ENCODE measurements at places on chromosomes 12 and 14. TPM values are rescaled to one million over a fixed set of nuclear protein-coding genes. Genes with fewer than 3 reads are reported as not detected.

Gene GPR135
- total RNA-seq = 2.1 TPM

Gene IFI27L2
- 122 TPM for total RNA-seq

Gene LUM
- 703 TPM for total RNA-seq

Gene GALNT4
- total RNA-seq = 3.6 TPM

Gene RCOR1
- total RNA-seq = 32.9 TPM

Gene HCAR3
- not detected for total RNA-seq

Gene FZD10
- total RNA-seq = 0.04 TPM

Gene EPYC
- 5.6 TPM for total RNA-seq

Gene RAB21
- total RNA-seq = 24.4 TPM

Gene TPPP2
- total RNA-seq = not detected

Gene ST8SIA1
- total RNA-seq = 8.9 TPM

Gene ESPL1
- total RNA-seq = 22.6 TPM

Gene KRT79
- total RNA-seq = not detected

GRCh38 chr14:91272341-91273272, 28.1 kb upstream of the GPR68 start:
- no peak for DNase-seq

DNA sequence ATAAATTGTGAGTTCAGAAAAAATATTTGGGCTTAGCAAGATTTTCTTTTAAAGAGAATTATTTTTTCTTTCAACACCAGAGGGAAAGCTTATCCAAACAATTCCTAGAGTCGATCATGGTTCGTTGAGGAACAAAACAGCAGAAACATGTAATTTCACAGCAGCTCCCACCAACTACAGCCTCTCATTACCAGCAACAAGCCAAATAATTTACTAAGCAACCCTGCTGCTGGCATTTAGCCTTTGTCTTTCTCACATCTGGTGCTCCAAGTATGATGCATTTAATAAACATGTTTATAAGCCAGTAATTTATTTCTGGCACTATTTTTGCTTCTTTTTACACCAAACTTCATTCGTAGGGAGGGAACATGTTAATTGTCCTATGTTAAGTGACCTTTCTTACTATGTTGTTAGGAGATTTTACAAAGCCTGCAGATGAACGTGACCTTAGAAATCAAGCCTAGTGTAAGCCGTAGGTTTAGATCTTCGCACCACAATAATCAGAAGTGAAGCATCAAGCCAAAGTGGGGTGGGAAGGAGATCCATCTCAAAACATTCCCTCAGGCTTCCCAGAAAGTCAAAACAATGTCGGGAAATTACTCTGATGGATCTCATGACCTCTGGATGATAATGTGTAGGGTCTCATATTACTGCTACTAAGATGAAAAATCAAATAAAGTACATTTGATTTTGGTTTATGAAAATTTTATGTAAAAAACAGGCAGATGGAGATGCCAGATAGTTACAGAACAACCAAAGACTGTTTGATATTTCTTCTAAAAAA, 128.4 kb downstream of the RPAP3 start:
- DNase-seq = no peak

GRCh38 chr12:109099431-109100020, 2.1 kb downstream of the UNG start:
- DNase-seq = no peak

DNA sequence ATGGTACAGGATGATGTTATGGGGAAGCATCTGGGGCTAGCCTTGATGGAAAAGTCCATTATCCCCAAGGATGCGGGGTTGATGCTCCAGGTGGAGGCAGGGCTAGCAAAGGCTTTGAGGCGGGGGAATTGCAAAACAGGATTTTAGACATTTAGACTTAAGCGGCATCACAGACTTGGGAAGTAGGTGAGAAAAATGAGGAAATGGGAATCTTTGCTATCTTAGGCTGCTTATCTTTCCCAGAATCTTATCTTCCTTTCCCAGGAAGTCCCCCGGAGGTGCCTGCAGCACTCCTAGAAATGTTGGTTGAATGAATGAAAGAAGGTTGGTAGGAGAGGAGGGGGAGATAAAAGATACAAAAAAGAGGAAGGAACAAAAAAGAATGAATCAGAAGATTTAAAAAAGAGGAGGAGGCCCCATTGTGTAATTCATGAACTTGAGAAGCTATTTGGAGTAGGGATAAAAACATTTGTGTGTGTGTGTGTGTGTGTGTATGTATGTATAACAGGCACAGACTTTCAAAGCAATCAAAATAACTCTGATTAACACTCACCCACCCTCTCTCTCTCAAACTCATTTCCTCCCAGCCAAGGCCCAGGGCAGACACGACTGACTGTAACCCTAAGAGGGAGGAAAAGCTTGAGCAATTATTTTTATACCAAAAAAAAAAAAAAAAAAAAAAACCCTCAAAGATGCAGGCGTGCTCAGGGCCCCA, 62.5 kb upstream of the TBX3 start:
- DNase-seq = no peak

DNA sequence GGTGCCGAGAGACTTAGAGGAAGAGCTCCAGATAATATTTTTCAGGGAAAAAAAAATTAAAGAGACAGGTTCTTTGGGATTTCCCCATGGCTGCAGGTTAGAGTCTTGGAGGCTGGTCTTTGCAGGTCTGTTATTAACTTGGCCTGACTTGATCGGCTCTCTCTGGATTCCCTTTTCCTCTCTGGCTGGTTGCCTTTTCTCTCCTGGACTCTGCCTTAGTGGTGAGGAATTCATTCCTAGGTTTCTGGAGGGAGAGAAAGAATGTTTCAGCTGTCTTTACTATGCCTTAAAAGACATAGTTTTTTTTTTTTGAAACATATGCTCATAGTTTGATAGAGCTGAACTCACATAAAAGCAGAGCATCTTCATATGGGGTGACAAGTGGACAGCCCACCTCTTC, 336.3 kb downstream of the BMP4 start:
- DNase-seq = no peak

DNA sequence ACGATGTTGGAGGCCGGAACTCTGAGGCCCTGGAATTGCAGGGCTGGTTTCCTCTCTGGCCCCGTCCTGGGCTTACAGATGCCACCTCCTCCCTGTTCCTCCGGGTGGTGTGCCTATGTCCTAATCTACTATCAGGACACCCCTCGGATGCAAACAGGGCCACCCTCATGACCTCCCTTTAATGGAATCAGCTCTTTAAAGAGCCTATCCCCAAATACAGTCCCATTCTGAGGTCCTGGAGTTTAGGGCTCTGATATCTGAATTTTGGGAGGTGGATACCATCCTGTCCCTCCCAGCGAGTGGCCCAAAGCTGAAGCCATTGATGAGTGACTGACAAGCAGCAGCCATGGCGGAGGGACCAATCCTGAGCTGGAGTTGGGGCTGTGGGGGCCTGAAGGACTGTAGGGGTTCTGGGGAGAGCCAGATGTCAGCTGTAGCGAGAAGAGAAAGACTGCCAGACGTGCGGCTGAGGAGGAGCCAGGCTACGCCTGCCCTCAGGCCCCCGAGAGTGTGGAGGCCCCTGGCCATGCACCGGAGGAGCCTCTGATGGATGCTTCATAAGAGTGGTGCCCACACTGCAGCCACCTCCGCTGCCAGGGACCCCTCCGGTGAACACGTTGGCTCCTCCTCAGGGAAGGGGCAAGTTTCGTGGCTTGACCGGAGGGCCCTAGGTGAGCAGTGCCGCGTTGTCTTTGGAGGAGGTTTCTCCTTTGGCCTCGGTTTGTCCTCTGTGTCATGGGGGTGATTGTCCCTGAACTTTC, 100.2 kb downstream of the KIF26A start:
- no peak for DNase-seq

- no peak for DNase-seq
Observed at GRCh38 chr12:39105111-39105510, 199.7 kb upstream of the CPNE8 start.

DNA sequence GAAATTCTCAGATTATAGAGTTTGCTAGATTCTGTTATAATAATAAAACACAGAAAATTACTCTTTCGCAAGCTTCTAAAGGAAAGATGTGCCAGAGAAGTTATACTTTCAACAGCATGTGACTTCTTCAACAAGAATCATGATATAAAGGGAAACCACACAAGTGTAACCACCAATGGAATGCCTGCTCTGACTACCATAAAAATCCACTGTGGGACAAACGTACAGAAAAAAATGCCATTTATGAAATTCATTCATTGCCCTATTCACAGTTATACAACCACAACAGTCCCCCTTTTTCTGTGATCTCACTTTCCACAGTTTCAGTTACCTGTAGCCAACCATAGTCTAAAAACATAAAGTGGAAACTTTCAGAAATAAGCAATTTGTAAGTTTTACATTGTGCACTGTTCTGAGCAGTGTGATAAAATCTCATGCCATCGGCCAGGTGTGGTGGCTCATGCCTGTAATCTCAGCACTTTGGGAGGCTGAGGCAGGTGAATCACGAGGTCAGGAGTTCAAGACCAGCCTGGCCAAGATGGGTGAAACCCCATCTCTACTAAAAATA, 3.2 kb downstream of the CATSPERB start:
- no peak for DNase-seq

GRCh38 chr14:61025251-61026223, 44.5 kb downstream of the SLC38A6 start:
- DNase-seq = peak; percentile 67

DNA sequence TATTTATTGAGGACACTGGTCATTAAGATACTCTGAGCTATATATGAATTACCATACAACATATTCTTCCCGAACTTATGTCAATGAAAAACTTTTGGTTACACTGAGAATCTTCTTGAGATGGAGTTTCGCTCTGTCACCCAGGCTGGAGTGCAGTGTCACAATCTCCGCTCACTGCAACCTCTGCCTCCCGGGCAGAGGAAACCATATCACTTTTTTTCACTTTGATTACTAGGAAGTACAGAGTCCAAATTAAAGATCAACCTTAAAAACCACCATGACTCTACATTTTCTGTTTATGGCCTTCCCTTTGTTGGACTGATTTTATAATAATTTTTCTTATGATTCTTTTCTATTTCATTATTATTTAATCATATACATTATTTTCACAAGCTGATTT, 336.5 kb downstream of the FSCB start:
- DNase-seq = no peak

- peak; percentile 16 for DNase-seq
Observed at GRCh38 chr12:68042212-68042699, 53.0 kb downstream of the IFNG-AS1 start.

- DNase-seq = peak; percentile 44
Observed at GRCh38 chr12:41743835-41744234, 400.8 kb downstream of the GXYLT1 start.

GRCh38 chr12:47360093-47360480, 280.3 kb upstream of the AMIGO2 start:
- DNase-seq = no peak

GRCh38 chr14:94244182-94244581, 48.9 kb downstream of the SERPINA10 start:
- DNase-seq = no peak

GRCh38 chr14:105178069-105178867, 2.8 kb downstream of the NUDT14 start:
- DNase-seq = no peak

GRCh38 chr14:54787261-54787660, 115.4 kb downstream of the GCH1 start:
- DNase-seq = no peak

DNA sequence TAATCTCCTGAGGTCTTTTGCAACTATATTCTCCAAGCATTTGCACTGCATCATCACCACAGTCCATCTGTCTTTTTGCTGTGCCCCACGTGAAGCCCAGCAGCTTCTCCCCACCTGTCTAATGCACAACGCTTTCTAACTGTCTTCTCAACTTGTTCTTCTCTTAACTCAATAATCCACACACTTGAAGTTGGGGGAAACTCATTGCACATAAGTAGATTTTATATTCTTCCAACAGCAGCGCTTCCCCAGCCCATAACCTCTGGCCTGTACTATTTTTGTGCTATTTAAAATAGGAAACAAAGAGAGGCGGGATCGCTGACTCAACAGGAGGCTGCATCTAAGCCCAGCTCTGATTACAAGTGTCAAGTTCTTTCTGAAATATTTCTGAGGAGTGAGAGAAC, 226.7 kb downstream of the GXYLT1 start:
- DNase-seq = no peak

DNA sequence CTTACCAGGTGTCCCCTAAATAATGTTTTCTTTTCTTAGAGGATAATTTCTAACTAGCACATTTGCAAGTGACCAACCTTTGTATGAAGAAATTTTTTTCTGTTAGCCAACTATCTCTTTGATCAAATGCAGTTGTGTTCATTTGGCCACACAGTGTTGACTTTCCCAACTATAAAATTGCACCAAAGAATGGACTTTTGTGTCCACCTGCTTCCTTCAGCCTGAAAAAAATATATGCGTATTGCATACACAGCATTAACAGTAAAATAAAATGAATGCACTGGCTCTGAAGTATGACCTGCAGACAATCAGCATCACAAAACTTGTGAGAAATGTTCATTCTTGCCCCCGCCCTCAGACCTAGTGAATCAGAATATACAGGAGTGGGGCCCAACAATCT, 342.0 kb downstream of the SEC23A start:
- DNase-seq = no peak

GRCh38 chr14:58151133-58152013, 640 bp downstream of the ARMH4 start:
- DNase-seq = no peak

- DNase-seq = peak; percentile 33
Observed at GRCh38 chr12:126182619-126183236, 1117.5 kb downstream of the AACS start.

DNA sequence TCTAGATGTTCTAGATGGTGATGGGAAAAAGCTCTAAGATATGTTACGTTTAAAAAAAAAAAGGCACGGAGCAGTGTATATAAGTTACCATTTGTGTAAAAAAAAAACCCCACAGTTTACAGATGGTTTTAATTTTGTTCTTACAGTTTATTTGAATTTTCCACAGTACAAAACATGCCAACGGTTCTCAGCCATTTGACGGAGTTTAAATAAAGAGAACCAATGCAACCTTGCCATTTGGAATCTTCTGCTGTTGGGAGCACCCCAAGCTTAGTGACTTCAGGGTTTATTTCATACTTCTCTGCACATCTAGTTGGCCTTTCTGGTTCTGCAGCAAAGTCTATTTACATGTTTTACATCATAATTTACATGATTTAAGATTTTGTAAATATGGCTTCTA, 7.7 kb upstream of the HPD start:
- no peak for DNase-seq

DNA sequence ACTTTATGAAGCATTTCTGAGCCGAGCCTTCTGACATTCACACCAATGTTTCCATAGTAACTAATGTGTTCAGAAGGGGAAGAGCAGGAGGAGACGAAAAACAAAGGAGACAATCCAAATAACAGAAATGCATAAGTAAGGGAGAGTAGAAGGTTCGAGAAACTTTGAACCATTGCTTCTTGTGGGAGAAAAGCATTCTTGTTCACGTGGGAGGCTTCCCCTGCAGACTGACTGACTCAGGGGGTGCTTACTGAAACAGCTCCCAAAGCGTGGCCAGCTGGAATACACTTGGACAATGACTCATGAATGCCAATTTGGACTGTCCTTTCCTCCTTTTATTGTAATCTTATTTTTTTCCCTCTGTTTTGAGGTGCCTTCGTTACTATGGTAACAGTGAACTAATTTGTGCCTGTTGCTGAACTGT, 73.9 kb downstream of the NEDD1 start:
- DNase-seq = peak; percentile 18

GRCh38 chr12:57243521-57244311, 7.3 kb downstream of the STAC3 start:
- DNase-seq = no peak
